ENCODE measurements at places on chromosomes 11 and 22.

DNA sequence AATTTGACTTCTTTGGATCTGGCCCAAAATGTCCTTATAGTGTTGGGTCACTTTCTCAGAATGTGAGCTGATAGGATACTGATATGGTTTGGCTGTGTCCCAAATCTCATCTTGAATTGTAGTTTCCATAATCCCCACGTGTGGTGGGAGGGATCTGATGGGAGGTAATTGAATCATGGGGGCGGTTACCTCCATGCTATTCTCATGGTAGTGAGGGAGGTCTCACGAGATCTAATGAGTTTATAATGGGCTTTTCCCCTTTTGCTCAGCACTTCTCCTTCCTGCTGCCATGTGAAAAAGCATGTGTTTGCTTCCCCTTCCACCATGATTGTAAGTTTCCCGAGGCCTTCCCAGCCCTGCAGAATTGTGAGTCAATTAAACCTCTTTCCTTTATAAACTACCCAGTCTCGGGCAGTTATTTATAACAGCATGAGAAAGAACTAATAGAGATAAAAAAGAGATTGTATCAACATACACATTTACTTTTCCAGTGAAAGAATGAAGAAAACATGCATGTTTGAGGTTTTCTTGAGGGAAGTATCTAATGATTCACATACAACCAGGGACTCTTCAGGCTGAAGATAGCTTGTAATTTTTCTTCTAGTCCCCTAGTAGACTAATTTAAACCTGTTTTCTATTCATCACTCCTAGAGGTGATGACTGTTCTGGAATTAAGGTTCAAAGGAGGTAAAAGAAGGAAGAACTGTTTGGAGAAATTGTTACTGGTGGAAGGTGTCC, 17.3 kb upstream of the CSTF3 start:
- no peak for DNase-seq

DNA sequence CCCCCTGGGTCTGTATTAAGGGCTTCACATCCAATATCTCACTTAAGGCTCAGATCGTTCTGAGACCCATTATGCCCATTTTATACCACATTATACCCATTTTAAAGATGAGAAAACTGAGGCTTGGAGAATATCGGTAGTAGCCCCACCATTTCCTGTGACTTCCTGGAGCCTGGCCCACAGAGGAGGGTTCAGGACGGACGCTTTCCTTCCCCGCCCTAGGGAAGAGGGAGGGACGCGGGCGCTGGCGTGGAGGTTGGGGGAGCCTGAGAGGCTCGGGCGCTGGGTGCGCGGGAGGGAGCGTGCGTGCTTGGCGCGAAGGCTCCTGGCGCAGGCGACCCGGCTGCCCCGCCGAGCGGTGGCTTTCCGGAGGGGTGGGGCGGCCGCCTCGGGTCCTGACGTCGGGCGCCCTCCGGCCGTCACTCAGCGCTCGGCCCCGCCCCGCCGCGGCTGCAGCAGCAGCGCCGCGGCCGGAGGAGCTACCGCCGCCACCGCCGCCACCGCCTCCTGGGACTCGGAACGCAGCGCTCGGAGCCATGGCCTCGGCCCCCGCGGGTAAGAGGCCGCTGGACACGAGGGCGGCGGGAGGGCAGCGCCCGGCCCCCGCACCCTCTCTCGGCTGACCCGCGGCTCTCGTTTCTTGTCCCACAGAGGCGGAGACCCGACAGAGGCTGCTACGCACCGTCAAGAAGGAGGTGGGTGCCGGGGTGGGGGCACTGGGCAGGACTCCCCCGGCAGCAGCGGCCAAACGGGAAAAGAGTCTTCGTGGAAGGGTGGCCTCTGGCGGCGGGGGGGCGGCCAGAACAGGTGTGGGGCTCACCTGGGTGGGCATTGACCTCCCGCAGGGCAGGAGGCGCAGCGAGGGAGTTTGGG, at the start of gene SGSM1:
Gene SGSM1, plus strand, starts transcription at position 422 of the 873 bp plus-strand sequence. Its CDS starts 115 bp downstream, at position 537.
- peak; percentile 48 for DNase-seq

- no peak for DNase-seq
Observed at GRCh38 chr11:45934580-45935318, 12.3 kb downstream of the LARGE2 start.

GRCh38 chr11:44992181-44992582, 41.5 kb upstream of the TP53I11 start:
- DNase-seq: no peak

DNA sequence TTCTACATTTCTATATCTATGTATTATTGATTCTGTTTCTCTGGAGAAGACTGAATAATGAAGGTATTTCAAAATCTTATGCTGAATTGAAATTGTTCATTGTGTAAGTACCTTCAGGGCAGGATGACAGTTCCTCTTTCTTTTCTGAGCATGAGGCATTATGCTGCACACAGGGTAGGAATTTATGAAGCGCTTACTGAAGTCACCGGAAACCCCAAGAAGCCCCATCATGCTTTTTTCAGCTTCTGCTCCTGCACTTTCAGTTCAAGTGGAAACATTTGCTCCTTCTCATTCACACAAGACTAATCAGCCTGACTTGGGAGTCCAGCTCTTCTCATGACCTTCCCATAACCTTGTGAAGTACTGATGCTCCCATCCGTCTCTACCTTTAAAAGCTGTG, 314.7 kb upstream of the SORL1-AS1 start:
- DNase-seq: no peak
